ENCODE measurements at places on chromosomes 11 and 22.

- DNase-seq, result no peak
These were observed 66.7 kb upstream of the MYEOV start for GRCh38 chr11:69227271-69227670.

- DNase-seq, result no peak
These were observed 66.1 kb upstream of the THY1 start for GRCh38 chr11:119489087-119489486.

DNA sequence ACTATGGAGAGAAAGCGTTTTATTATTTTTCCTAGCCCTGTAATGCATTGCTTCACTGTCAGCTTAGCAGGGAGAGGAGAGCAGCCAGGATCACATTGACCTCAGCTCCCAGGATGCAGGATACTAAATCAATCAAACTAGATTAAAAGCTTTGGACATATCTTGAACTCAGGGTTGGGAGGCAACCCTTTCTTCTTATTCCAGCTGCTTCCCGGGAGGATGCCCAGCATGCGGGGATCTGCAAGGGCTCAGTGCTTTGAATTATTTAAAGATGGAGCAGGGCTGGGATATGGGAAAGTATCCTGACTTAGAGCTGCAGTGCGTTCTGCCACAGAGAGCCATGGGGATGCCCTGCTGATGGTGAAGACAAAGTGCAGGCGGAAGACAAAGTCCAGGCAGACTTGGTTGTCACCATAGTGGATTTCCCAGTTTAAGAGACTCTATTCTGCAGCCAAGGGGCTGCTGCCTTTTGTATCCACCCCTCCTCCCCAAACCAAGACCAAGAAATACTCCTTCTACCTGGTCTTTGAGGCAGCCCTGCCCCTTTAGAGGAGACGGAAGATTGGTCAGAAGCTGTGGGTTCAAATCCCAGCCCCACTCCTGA, 1035.0 kb downstream of the TBC1D22A start:
- DNase-seq, result no peak

DNA sequence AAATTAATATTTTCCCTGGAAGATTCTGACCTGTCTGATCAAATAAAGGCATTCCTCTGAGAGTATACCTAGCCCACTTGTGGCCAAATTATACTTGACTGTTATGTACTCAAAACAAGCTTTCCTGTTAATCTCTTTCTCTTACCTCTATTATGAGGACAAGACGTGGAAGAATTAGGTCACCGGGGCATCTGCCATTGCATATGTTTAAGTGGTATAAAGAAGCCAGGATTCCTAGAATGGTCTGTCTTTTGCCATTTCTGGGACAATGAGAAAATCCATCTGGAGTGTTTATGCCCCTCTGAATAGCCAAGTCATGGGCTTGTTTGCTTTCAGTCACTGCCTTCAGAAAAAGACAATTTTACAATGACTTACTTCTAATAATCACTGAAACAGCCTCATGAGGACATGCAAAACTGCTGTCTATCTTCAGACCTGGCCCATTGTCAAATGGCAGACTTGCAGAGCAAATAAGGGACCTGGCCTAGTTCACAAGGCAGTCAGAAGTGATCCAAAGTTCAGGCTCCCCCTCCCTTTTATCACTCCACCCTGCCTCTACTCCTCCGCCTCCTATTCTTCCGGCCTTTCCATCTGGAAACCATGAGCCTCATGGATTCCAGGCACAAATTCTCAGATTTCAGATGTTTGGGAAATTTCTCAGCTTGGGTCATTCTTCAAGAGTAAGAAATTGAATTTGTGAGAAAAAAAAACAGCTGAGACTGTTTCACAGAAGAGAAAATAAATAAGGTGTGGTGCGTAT, 128.1 kb upstream of the LDLRAD3 start:
- no peak for DNase-seq

DNA sequence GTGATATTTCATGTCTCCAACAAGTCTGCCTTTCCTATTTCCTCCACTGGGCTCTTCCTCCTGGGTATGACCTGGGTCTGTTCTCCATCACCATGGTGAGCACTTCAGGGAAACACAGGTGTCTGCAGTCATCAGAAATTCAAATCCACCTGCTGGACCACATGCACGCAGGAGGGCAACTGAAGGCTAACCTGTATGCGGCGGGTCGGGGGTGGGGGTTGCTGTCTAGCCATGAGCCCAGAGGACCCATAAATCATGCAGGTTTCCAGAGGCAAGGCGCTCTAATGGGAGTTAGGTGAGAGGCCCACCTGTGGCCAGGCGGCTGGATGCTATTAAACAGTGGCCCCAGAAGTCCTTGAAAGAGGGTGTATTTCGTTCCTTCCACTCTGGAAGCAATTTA, 11.1 kb upstream of the PAMR1 start:
- no peak for DNase-seq

DNA sequence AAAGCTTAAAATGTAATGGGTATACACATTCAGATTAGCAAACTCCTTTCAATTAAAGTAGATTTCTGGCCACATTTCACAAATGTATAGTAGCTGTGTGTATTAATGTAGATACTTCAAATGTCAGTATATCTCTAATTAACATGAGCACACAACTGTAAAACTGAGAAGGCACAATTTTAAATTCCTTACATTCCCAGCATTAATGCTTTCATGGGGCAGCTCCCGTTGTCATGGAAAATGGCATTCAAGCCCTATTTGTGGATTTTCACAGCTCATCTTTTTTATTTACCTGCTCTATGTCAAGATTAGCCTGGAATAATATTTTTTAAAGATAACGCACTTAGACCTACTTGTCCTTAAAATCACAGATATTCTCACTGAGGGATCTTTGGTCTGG, 113.6 kb upstream of the SOX6 start:
- DNase-seq, result no peak

- peak; percentile 81 for DNase-seq
These were observed 4.1 kb upstream of the MAPK11 start for GRCh38 chr22:50274311-50274710.

DNA sequence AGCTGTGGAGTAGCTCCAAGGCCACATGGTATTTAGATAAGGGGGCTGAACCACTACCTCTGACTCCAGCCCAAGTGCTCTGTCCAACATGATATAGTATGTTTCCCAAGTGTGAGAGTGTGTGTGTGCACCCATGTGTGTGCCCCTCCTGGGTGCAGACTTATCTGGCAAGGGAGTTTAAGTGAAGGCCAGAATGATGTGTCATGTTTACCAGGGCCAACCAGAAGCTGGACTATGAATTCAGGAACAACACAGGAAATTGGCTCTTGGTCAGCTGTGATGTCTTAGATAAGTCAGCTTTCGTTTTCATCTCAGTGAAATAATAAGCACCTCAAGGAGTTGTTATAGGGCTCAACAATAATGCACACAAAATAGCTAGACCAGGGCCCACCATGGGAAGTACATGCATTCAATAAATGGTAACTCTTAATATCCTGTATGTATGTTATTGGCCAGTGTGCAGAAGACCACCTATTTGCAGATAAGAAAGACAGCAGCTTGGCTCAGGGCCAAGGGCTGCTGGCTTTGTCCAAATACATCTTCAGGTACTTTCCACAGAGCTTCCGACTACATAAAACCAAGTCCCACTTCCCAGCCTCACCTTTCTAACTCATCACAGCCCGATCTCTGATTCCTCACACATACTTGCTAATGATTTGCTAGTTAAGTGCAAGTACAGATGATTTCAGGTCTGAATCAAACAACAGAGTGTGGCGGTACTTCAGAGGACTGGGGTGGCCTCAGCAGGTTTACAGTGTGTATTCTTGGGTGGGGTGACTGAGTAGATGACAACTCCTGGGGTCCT, 120.9 kb downstream of the ME3 start:
- DNase-seq, result no peak

DNA sequence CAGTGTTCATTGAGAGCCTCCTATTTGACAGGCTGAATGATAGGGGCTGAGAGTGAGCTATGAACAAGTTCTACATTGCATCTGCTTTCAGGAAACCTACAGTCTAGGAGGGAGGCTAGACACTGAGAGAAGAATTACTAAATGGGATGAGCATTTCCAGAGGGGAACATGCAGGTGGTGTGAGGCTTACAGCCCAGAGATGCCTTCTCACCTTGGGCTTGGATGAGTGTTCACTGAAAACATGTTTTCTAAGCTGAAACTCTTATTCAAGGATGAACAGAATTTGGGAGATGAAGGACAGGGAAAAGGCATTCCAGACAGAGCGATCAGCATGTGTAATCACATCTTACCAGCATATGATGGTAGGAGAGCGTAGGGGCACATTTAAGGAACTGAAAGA, 177.5 kb upstream of the E2F8 start:
- no peak for DNase-seq

DNA sequence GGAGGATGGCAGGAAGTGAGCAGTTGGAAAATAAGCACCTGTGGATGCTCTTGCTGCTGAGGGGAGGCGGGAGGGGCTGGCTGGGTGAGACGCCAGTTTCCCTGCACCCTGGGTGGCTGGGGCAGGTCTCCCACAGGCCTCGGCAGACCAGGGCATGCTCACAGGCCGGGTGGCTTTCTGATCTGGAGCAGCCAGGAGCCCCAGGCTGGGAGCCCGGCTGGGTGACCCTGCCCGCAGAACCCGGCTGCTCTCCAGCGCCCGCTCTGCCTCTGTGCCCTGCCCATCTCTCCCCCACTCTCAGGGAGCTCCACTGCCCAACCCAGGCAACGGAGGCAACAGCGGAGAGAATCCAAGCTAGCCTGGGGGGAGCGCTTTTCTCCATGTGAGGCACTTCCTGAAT, 24.6 kb downstream of the DCPS start:
- DNase-seq, result no peak

DNA sequence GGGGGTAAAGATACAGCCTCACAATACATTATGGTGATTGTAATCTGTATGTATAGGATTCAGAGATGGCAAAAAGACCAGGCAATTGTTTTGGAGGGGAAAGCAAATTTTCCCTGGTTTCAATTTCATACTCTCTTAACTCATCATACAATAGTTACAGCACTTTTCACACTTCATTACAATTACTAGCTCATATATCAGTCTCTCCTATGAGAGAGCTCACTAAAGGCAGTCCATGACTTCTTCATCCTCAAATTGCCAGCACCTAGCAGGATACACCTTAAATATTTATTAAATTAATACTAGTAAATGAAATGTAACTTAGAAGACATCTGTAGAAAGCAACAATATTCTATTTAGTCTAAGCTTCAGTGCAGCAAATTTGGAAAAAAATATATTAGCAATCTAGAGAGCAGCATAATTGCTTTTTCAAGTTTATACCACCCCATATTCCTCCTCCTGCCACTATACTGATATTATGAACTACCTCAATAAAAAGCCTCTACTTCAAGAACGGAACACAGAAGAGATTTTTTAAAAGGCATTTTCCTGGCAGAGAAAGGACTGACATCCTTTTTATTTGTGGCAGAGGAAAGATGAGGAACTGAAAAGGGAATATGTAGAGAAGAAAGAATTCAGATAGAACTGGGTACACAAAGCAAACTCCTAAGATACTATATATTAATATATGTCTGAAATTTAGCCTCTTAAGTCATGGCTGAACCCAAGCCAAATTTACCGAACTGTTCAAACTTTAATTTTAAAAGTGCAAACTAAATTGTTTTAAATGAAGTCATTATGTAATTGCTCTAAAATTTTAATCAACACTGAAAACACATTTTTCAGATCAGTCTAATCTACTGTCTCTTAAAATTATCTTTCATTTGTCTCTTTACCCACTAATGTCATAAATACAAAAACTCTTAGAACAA, 27.7 kb downstream of the PICALM start:
- DNase-seq, result no peak

DNA sequence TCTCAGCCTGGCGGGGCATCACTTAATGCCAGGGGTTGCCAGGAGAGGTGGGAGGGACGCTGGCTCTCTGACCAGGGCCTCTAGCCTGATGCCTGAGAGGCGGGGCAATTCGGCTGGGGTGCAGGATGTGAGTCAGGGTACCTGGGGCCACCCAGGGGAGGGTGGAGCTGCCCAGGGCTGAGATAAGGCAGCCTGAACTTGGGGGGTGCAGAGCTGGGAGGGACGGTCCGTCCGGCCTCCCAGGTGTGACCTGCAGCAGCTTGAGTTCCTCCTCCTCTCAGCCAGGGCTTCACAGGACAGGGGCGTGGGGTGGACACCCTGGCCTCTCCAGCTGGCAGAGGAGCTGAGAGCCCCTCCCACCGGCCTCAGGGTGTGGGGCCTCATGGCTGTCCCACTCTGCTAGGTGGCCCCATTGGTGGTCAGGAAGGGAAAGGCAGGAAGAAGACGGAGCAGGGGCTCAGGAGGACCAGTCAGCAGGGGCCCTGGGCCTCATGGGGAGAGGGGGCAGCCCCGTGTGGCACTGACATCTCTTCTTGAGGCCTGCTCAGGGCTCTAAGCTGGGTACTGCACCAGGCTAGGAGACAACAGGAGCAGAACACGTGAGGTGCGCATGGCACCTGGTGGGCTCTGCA, 942 bp upstream of the RPS6KA4 start:
- no peak for DNase-seq

GRCh38 chr11:15651033-15651432, 536.3 kb downstream of the INSC start:
- no peak for DNase-seq

DNA sequence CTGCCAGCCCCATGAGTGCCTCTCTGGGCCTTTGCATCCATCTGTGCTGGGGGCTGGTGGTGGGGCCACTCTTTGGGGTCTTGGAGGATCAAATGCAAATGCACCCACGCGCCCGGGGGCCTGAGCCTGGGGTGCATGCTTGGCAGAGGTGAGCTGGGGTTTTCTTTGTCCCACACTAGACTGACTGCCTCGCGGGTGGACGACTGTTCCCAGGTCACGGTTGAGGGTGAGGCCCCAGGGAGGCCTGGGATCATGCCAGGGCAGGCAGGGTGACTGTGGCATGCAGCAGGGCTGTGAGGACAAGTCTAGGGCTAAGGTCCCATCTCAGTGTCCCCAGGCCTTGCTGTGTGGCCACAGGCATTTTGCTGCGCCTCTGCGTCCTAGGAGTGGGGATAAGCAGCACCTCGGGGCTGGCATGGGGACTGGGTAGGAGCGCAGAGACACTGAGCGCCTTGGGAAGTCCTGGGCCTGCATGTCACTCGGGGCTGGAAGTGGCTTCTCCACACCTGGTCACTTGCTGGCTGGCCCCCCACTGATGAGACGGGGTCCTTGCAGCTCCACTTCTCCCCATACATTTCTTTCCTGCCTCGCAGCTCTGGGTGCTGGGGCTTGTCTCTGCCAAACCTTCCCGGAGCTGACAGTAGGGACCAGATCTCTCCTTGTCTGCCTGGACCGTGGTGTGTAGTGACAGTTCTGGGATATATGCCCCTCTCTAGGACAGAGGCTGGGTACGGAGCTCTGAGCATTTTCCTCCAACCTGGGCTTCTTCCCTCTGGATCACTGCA, 133.1 kb downstream of the CTTN start:
- no peak for DNase-seq

All from neural progenitor cell (in vitro differentiated cells).